ENCODE measurements at places on chromosomes 3 and 15.
A peak's percentile ranks its signal among the peaks of the same experiment; 100 is the strongest.

DNA sequence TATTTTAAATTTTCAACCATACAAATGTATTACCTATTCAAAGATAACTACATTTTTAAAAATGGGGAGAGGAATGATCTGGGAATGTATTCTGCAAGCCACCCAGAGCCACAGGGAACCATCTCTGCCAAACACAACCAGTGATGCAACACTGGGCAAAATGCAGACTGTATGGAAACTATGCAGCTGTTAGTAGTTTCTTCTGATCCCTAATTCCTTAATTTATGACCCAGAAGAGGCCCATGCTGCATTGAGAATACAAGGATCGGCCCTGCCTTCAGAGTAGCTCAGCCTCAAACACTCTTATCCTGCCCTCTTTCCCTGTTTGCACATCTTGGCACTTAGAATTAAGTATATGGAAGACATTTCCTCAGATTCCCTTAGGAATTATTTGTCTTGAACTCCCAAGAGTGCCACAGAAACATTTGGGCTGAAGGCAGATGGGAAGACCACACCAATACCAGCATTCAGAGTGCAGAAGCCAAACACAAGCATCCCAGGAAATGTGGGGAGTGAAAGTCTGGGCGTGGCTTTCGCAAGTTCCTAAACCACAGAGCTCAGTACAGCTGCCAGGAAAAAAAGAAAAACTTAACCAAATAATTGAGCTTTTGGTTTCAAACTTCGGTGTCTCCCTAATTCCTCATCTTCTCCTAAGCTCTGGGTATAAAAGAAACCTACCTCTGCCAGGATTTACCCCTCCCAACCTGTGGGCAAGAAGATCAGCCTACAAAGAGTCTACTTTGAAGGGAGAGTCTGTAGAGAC, 5.3 kb downstream of the SNUPN start:
- no peak for DNase-seq

DNA sequence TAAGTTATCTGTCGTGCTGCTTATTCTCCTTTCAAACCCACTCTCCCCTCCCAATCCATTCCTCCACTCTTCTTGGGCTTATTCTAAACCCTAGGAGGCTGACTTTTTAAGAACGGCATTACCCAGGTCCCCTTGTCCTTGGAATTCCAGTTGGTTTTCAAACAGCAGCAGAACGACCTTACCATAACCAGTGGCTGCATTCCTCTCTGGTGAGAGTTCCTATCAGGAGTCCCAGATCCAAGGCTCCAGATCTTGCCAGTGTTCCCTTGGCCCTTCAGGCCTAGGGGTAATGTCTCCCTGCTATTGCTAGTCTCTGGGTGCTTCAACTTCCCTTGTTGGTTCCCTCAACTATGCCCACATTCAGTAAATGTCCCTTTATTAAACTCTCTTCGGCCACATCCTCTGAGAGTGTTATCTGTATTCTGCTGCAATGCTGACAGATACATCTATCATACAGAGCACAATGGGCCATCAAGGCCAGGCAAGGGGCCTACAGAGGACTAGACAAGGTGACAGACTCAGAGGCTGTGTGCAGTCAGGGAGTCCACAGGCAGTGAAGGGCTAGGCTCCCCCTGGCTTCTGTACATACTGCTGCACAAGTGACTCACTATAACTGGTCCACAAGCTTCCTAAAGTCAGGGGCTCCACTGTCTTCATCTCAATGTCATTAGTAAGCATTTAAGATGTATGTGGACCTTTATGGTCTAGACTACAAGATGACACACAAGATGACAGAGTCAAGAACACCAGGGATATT, 10.1 kb downstream of the LYSMD2 start:
- no peak for DNase-seq

DNA sequence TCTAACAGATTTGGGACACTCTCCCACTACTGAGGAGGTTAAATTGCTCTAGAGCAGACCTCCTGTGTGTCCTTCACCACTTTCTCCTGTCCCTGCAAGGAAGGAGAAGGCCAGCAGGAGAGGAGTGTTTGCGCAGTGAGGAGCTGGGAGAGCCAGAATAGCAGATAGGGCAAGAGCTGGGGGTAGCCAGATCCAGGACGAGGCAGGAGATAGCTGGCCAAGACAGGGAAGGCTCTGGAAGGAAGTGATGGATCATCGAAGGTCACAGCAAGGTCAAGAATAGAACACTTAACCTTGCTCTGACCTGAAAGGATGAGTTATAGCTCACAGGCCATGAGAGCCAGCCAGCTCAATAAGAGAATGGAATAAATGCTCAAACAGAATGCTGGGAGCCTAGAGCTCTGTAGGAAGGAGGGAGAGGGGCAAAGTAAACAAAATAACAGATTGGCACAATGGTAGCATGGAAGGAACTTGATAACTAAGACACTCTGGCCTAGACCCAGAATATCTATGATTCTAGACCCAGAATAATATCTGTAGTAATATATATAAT, 37.5 kb upstream of the FSIP1 start:
- DNase-seq, result no peak

DNA sequence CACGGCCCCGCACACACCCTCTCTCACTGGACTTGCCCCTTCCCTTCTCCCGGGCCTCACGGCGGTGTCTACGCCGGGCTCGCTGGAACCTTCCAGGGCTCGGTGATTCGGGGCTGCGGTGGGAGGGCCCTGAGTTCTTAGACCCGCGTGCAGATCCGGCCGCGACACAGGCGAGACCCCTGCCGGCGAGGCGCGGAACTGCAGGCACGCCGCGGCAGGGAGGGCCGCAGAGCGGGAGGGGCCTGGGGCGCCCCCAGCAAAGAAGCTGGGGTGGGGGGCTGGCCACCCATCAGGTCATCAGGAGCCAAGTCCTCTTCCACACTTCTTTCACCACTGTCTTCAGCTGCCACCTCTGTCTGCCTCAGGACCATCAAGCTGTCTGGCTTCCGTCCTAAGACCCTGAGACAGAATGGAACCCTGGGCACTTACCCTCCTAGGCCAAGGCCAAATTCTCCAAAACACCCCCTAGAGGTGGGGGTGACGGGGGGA, 164.5 kb downstream of the XXYLT1 start:
- peak; percentile 56 for DNase-seq

DNA sequence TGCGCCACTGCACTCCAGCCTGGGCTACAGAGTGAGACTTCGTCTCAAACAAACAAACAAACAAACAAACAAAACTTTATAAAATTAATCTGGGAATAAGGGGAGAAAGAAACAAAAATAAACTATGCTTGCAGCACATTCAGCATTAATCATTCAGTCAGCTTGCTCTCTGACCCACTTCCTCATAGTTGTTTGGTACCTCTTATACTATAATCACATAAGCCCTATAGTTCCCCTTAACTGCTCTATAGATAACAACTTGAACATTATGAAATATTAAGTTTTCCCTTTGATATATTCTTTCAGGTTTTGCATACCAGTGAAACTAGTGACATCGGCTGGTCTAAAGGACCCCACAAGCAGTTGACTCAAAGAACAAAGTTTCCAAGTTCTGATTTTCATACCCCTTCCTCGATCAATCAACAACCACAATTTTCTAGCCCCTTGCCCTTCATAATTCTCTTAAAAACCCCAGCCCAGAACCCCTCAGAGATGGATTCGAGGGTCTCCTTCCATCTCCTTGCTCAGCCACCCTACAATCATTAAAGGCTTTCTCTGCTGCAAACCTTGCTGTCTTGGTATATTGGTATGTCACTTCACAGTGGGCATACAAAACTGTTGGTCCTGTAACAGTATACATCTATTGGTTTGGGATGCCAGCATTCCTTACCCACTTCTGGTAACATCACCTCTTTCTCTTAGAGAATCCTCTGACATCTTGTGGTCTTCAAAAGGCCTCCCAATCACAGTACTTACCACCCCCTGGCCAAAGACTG, 26.4 kb downstream of the BCL2L10 start:
- no peak for DNase-seq

- DNase-seq, result no peak
Observed at GRCh38 chr3:173796890-173797289, 399.3 kb downstream of the NLGN1 start.

GRCh38 chr3:39962581-39962980, 153.2 kb downstream of the MYRIP start:
- DNase-seq, result no peak

DNA sequence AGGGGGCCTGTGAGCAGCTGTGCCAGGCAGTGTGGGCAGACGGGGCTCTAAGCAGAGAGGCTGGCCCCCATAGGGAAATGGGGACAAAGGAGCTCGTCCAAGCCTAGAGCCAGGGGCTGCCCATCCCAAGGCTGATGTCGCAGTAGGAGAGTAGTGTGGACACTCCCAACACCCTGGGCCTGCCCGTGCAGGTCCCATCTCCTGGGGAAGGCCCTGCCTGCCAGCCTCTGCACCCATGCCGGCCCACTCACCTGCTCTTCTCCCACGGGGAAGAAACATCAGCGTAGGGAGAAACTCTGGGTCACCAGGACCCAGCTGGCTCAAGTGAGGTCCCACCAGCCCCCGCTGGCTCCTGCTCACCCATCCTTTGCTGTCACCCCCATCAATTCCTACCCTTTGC, 10.7 kb upstream of the DUSP7 start:
- DNase-seq, result no peak

- DNase-seq, result no peak
Observed at GRCh38 chr3:63096248-63097058, 181.7 kb upstream of the SYNPR start.

DNA sequence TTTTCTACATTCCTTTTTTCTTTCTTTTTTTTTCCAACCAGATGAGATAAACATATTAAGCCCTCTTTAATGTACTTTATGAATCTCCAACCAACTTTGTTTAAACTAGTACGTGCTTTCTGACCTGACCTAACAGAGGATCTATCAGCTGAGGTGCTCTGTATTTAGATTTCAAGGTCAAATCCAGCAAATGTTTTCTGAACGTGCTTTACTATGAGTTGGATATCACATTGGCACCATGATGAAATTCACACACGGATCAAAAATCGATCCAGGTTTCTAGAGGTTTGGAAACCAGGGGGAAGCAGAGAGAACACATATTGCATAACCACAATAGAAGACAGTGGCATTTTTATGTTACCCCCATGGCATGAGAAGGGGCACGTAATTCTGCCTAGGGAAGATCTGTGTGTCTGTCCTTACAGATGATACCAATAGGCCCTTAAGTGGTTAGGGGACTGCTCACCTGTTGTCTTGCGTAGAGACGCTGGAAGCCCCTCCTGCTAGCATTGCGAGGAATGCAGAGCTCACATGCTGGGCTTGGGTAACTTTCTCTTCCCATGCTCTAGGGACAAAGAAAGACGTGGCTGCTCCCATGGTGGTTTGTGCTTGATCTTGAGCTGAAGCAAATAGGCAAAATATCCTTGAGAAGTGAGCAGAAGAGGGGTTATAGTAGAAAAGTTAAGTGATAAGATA, 59.3 kb upstream of the ABHD10 start:
- no peak for DNase-seq

- DNase-seq, result no peak
Observed at GRCh38 chr3:72307438-72308115, 522.6 kb upstream of the PROK2 start.
